ENCODE measurements at places on chromosomes 5 and 9.

- no peak for DNase-seq
Measured at GRCh38 chr5:16467363-16468219, 2.0 kb upstream of the ZNF622 start.

- DNase-seq, result no peak
Measured at GRCh38 chr9:128250839-128251731, 24.7 kb downstream of the GOLGA2 start.

- DNase-seq, result no peak
Measured at GRCh38 chr5:54556141-54556540, 38.6 kb downstream of the SNX18 start.

DNA sequence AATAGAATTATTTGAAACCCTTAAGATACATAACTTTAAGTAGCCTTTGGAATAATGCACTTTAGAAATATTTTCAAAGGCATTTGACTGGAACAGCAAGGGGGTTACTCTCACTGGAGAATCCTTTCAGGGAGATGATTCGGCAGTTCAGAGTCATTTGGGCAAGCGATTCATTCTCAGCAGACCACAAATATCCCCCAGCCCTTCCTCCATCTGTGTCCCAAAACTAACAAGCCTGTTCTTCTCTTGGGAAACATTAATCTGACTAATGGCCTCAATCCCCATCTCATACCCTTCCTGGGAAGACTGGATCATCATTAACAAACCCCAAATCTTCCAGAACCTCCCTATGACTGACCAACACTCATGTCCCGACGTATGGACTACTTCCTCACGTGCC lies 65.8 kb upstream of the S1PR3 start:
- no peak for DNase-seq

DNA sequence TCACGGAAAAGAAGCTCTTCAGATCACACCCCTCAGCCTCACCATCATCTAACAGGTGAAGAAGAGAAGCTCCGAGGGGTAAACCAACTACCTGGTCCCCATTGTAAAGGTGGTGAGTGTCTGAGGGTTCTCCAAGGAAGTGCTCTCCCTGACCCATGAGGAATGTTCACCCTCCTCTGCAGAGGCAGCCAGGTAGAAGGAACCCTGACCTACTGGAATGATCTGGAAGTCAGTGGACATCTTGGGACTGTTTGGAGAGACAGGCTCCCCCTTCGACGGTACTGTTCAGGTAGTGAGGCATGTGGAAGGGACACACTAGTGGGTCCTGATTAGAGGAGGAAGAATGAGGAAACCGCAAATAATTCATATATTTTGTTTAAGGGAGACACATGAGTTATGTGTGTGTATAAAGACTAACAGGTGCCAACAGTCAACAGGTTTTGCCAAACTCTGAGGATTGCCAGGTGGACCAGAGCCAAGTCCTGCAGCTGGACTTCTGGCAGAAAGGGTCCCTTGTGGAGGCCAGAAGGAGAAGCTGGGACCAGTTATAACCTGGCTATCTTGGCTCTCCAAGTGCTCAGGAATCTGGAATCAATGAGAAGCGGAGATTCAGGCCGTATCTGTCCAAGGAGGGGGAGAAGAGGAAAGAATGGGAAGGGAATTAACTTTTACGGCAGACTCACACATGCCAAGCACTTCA lies 3.0 kb upstream of the ZBTB34 start:
- no peak for DNase-seq

Measured in 8988T (cell line).